Mesenteric fat pad (tissue), 1 donor: ENCODE measurements at places on chromosomes 3 and 15. TPM values are rescaled to one million over a fixed set of nuclear protein-coding genes. Genes with fewer than 3 reads are reported as not detected.

The ALDH1L1 gene
- total RNA-seq = 105 TPM

DNA sequence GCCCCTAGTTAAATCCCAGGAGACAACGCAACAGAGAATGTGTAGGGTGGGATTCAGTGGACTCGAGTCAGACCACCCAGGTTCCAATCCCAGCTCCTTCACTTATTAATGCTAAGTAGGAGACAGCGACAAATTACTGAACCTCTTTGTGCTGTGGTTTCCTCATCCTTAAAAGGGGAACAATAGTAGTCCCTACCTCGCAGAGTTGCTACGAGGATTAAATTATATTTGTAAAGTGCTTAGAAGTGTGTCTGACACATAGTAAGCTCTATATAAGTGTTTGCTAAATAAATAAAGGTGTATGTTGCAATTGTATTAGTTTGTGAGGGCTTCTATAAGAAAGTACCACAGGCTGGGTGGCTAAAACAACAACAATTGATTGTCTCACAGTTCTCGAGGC is 58.0 kb upstream of the PPARG start:
- DNase-seq = no peak

GRCh38 chr3:16063603-16064002 is 110.9 kb upstream of the GALNT15 start:
- no peak for DNase-seq

GRCh38 chr3:184505076-184505878 is 56.3 kb upstream of the EPHB3 start:
- DNase-seq = no peak
